ENCODE measurements at places on chromosomes 12 and 14.

GRCh38 chr14:90534838-90535555 is 138.2 kb downstream of the CALM1 start:
- no peak for DNase-seq

DNA sequence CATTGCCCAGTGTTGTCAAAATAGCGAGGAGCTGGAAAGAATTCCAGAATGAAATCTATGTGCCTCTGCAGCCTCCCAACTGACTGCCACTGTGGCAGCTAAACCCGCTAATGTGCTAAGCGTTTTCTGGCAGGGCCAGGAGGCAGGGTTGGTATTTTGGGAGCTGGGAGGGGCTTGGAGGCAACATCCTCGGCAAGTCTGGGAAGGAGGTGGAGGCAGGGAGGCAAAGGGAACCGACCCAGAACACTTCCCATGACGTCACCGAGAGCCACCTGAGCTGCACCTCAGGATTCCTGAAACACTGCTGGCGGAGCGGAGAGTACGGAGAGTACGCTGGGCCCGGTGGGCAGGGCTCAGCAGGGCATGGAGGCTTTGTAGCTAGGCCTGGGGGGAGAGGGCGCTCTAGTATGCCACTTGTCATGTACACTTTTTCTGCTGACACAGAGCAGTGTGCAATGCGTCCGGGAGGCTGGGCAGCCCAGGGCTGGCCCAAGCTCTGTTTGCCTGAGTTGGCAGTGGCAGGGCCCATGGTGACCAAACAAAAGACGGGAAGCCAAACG is 81.5 kb downstream of the DPF3 start:
- no peak for DNase-seq

DNA sequence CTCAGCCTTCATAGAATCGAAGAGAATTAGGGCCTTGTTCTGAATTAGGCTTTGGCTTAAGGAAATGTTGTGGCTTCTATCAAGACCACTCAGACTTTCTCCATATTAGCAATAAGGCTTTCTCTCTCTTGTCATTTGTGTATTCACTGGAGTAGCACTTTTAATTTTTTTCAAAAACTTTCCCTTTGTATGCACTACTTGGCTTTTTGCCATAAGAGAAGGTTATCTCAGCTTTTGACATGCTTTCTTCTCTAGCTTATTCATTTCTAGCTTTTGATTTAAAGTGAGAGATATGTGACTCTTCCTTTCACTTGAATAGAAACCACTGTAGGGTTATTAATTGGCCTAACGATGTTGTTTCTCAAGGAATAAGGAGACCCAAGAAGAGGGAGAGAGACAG is 244.2 kb downstream of the GPHN start:
- no peak for DNase-seq

- DNase-seq: no peak
Observed at GRCh38 chr14:96380735-96381134, 11.2 kb upstream of the AK7 start.

DNA sequence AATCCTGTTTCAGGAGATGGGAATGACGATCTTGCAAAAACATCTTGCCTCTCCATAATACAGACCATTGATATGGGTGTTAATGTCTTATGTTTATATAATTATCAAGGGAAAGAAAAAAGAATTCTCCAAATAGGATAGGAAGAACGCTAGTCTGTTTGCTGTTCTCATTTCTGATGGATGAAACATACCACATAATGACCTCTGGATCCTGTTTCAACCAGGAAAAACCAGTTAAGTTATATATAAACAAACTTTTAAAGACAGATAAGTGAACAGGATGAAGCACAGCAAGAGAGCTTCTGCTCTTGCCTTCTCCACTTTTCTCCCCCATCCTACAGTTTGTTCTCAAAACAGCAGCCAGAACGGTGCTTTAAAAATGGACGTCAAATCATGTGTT is 27.8 kb downstream of the COQ6 start:
- no peak for DNase-seq

DNA sequence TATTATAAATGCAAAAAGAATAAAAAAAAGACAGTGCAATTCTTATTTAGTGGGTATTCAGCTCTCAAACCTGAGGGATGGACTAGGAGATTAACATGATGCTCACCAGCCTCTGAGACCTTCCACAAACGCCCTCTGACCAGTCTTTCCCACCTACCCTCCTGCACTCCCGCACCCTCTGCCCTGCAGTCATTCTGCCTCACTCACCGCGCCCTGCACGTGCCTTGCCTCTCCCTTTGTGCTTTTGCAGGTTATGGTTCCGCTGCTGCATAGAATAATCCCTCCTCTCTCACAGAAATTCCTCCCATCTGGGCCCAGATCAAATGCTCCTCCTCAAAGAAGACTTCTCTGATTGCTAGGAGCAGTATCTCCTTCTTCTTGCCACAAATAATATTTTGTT is 28.5 kb upstream of the TMCC3 start:
- DNase-seq: no peak

DNA sequence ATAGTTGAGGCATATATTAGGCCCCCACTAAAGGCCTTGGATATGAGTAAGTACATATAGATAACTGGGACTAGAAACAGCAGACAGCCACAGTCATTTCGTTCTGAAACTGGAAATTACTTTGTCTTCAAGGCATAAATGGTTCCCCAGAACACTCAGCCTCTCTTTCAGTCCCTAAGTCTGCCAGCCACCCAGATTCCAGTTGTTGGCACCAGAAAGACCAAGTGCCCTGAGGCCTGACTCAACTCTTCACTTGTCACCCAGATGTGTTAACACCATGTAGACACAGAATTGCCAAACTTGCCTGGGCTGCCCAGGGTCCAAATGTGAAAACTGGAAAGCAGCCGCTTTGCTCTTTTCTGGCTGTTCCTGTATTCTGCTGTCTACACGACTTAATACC is 3.0 kb upstream of the LGALS3 start:
- DNase-seq: no peak

- no peak for DNase-seq
Observed at GRCh38 chr14:104758981-104759969, 6.3 kb downstream of the SIVA1 start.

DNA sequence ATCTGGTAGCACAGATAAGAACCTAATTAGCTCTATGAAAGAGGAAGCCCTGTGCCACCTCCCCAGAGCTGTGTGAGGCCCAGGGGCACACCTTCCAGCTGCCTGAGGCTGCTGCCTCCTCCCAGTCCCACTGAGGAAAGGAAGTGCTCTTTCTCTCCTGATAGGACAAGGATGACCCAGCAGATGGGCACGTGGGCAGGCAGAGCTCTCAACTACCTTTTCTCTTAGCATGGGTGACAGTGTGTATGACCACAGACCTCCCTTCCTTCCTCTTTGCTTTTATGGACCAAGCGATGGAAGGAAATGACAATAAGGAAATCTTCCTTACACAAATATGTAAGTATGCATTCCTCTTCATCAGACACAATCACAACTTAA is 127.6 kb upstream of the AMIGO2 start:
- no peak for DNase-seq

DNA sequence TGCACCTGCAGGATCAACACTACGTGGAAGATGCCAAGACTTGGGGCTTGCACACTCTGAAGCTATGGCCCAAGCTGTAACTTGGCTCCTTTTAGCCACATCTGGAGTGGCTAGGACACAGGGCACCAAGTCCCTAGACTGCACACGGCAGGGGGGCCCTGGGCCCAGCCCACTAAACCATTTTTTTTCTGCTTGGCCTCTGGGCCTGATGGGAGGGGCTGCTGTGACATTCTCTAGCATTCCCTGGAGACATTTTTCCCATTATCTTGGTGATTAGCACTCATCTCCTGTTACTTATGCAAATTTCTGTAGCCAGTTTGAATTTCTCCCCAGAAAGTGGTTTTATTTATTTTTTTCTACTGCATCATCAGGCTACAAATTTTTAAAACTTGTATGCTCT is 1080.7 kb downstream of the LRFN5 start:
- DNase-seq: no peak

- no peak for DNase-seq
Observed at GRCh38 chr12:16359512-16360491, 12.4 kb downstream of the MGST1 start.

- no peak for DNase-seq
Observed at GRCh38 chr12:52900166-52900895, 4.5 kb downstream of the KRT8 start.

- no peak for DNase-seq
Observed at GRCh38 chr14:54310151-54310850, 86.5 kb upstream of the CDKN3 start.

DNA sequence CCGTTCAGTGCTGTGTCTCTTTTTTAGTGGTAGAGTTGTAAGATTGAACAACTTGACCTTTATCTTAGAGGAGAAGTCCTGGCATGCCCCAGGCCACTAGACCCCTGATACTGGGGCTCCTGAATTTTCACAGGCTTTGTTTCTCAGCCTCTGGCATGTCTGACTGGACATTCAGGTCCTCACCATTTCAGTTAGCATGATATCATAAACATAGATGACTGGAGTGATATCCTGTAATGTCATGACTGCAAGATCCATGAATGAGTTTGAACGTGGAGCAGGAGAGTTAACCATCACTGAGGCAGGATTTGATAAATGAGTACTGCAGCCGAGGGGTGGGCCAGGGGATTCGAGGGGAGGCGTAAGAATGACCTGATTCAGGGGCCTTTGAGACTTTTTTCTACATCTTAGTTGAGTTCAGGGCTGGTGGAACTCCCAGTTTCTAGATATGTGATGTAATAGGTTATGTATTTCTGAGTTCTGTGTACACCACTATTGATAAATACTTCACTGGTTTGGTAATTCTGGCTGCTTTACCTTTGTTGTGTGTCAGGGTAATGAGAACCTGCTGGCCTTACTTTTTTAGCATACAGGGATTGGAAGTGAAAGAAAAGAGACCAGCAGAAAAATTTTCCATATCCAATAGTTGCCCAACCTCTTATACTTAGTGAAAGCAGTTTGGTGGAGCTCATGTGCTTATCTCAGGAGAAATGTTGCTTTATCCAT is 217.0 kb downstream of the SYNE2 start:
- DNase-seq: no peak

- no peak for DNase-seq
Observed at GRCh38 chr14:102353126-102353619, 9.5 kb downstream of the CINP start.

- no peak for DNase-seq
Observed at GRCh38 chr12:132432721-132433577, 57.0 kb upstream of the FBRSL1 start.

DNA sequence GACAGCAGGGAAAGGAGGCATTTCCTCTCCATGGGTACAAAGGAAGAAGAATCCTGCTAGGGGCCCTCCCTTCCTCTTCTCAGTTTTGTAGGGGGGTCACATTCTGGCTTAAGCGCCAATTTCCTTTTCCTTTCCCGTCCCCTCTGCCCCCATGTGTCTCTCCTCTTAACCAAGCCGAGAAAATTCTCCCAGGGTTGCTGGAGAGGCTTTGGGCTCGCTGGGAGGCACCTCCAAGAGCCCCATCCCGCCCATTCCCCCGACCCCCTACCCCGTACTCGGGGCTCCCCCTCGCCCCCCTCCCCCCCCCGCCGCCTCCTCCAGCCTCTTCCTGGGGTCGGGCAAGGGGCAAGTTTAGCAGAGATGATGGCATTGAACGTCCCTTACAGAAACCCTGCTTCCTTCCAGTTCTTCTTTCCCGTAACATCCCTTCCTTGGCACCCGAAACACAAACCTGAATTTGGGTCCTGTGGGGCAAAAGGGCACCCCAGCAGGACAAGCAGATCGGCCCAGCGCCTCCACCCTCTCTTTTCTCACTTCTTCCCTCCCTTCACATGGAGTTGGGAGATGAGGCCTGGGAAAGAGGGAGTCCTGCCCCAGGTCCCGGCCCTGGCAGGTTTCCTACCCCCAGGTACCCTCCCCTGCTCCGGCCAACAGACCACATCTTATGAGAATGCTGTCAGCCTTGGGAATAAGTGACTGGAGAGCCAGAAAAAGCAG is 13.7 kb downstream of the PLEKHG6 start:
- no peak for DNase-seq

GRCh38 chr14:63345826-63346225 is 27.1 kb upstream of the GPHB5 start:
- DNase-seq: no peak

All from stimulated activated effector memory CD8-positive, alpha-beta T cell treated with anti-CD3 and anti-CD28 coated beads, Interleukin-12 subunit alpha, Interleukin-12 subunit beta, amount 100 ng/mL, for 72 hours (primary cell).